PC-9 (cell line): ENCODE measurements at places on chromosomes 2 and 18.

DNA sequence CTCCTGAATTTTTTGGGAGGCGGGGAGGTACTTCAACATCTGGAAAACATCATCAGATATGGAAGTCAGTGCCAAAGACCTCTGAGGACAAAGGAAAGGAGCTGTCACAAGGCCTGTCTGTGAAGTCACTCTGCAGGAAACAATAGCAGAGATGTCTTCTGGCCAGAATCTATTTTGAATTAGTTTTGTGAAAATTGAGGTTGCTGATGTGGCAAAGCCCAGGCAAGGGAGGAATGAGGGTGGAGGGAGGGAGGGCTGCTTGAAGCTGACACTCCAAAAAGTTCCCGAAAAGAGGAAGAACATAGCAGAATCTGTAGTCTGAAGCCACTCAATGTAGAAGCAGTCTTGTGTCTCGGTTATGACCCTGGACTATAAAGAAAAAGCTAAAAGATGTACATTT, 151.1 kb upstream of the LHCGR start:
- no peak for DNase-seq

DNA sequence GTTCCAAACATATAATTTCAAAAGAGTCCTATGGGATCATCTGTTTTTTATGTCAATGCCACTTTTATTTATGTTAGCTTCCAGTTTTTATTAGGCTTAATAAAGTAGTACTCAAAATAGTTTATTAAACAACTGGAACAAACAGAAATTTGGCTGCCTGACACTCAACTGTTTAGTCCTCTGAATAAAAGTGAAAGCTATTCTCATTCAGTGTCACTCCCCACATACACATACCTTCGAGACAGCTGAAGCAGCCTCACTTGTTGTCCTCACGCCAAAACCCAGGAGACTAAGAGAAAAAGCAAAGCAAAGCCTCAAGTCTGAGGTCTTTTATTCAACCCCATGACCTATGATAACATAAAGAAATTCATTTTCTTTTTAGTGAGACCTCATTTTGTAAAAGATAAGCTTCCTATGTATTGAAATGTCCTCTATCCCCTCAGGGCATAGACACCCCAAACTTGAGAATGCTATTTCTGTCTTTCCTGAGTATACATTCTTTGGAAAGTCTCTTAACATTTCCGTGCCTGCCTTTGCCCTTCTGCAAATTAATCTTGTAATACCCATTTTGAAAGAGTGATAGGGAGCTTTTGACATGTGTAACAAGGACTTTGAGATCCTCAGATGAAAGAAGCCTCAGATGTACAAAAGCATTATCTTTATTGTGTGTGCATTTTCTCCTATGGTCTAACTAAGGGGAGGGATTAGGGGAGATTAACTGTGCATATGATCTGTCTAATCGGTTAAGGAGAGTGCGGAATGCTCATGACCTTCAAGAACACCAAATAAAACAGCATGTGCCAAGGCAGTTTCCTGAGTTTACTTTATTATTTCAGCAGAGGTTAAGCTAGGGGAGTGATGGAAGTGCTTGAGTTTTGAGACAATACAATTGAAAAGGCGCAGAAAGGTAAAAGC, 1523.7 kb upstream of the PIK3C3 start:
- no peak for DNase-seq

GRCh38 chr2:174683392-174683759, 80.9 kb downstream of the CHRNA1 start:
- DNase-seq, result no peak

DNA sequence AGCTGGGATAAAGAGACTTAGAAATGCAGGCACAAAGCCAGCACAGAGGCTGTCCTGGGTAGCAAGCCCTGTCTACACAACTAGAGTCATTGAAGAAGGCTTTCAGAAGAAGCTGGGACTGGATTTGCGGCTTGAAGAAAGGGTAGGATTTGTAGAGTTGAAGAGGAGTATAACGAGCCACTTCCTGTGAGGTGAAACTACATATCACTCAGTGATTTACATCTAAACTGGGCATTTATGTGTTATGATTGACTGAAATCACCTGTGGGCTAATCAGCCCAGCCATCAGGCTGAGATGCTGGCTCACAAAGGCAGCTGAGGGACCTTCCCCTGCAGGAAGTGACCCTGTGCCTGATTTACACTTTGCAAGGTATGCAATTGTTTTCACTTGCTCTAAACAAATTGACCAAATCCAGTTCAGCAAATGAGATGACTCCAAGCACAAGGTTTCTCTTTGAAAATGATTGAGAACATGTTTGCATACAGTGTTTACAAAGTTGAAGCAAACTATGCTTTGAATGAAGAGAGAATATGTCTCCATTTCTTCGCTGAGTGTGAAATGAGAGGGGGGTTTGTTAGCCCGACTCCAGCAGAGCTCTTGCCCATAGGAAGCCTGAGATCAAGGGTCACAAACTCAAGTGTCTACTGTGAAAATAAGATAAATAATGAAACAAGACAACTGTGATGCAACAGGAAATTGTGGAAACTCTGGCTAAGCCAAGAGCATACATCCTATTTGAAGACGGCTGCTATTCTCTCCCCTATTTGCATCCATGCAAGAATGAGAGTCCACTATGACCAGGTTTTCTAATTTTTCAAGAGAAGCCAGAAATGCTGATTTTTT, 69.3 kb upstream of the HK2 start:
- DNase-seq, result no peak

DNA sequence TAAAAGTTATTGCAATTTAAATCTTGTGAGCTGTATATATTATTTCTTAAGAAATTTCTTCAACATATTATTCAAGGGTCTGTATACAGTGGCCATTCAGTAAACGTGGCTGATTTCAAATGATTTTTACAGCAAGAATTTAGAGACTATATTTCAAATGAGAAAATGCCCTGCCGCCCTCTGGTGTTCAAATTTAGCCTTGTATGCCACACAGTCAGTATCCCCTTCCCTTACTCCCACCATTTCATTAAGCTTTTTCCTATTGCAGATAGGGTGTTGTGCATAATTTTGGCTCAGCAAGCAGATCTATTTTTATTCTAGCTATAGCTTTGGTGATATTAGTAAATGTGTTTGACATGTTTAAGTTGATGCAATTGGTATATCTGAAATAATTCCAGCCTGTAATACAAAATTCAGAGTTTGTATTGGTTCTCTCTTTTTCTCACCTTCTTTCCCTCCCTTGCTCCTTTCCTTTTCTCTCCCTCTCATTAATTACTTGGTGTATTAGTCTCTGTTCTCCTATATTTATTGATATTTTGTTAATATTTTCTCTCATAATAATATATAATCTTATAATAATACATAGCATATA, 22.8 kb upstream of the SCN7A start:
- no peak for DNase-seq
